ENCODE measurements at places on chromosomes 4 and X.

DNA sequence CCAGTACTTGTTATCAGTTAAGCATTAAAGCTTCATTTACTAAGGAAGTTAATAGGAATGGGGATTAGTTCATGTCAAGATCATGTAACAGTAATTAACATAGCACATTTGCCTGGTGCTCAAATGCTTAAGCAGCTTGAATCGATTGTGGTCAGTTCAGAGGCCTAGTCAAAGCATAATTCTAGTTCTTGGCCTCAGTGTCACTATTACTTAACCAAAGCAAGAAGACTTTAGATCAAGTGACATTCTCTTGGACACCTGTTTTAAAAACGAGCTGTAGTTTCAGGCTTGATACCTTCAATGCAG, 115.2 kb upstream of the BMPR1B start:
- no peak for DNase-seq

GRCh38 chrX:116031331-116031730, 139.2 kb upstream of the AGTR2 start:
- no peak for DNase-seq

DNA sequence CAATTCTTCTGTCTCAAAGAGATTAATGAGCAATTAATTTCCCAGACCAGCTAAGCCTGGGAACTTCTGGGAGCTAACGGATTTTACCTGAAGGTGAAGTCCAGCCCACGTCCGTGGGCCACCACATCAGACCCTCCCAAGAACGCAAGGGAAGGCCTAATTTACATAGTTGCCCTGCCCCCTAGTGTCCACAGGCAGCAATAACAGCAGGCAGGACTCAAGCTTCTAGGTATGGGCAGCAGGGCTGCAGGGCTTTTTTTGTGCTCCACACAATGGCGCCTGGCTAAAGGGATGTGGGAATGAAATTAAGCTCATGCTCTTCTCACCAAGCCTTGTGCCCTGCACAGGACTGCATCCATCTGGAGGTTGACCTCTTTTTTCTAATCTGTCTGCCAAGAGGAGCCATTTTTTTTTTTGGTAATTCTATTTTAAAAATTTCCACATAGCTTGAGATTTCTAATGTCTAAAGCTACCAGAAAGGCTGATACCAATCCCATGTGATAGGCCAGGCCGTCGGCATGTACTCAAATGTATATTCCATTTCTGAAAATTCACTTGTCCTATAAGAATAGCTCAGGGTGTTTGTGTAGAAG, 111.9 kb upstream of the TMEM164 start:
- peak; percentile 8 for DNase-seq

DNA sequence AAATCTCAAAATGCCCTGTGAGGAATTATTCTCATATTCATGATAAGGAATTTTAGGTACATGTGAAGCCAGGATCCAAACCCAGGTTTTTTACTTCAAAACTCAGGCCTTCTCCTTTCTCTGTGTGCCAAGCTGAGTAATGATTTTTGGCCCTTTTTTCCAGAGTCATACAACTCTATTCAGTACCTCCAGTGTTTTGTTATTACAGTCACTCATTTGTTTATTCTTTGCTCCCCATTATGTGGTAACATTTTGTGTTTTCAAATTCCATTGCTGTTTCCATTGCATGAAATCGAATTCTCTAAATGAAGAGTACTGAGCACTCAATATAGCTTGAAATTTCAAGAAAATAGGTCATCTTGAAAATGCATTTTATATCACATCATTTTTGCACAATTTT, 315.4 kb downstream of the NR3C2 start:
- DNase-seq = no peak

GRCh38 chrX:150081076-150081475, 142.8 kb upstream of the EOLA2 start:
- no peak for DNase-seq

GRCh38 chr4:128916832-128917231, 107.3 kb downstream of the JADE1 start:
- DNase-seq = peak; percentile 9

DNA sequence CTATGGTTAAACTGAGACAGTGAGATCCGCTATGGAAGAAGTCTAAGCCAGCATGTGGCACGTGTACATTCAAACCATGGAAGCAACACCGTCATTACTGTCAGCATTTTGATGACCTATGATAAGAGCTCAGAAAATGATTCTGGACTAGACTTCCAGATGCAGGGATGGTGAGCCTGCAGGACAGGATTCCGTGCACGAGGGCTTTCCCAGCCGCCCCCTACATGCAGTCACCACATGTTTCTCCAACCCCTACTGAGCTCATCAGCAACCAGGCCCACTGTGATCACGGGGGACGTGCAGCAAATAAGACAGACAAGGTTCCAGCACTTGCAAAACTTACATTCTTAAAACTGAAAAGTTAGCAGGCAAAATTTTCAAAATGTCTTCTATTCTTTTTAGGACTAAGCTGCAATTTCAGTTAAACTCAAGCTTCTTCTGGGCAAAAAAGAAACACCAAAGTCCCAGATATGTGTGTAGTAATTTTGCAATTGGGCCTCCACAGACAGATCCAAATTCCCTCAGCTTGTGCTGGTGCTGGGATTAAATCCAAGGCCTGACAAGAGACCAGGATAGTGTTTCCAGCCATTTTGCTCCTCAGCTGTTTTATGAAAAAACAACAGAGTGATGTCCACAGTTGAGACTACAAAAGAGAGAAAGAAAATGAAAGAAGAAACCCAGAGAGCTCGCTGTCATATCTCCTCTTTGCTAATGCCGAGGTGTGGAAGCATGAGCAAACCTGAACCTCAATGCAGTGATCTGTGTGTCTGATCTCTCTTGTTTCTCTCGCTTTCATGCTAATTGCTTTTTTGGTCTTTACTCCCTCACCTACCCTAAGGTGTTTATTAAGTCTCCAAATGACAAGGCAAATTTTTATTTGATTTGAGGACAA, 118.2 kb downstream of the AFAP1 start:
- DNase-seq = no peak

- DNase-seq = no peak
Measured at GRCh38 chr4:151599863-151600262, 160.9 kb downstream of the GATB start.

DNA sequence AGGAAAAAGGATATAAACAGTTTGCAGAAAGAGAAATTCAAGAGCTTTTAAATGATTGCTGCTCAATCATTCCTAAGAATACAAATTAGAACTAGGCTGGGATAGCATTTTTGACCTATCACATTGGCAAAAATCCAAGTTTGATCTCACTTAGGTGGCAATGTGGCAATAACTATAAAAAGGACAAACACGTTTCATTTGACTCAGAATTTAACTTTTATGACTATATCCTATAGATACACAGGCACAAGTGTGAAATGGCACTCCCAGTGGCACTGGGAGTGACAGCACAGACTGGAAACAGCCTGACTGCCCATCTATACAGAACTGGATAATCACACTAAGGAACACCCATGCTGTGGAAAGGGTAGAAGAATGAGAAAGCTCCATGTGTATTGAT, 11.1 kb downstream of the CENPU start:
- DNase-seq = no peak

GRCh38 chrX:134683351-134684005, 25.2 kb upstream of the PLAC1 start:
- DNase-seq = no peak

DNA sequence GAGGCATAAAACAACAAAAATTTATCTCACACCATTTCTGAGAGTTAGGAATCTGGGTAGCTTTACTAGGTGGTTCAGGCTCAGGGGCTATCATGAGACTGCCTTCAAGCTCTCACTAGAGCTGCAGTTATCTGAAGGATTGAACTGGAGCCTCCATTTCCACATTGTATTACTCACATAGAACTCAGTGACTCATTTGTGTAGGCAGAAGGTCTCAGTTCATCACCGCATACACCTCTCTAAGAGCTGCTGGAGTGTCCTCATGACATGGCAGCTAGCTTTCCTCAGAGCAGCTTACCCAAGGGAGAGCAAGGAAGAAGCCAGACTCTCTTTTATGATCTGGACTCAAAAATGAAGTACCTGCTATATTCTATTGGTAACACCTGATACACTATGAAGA, 389.2 kb downstream of the IQCM start:
- no peak for DNase-seq

- DNase-seq = no peak
Measured at GRCh38 chrX:63754136-63754859, 30.7 kb downstream of the ARHGEF9 start.

GRCh38 chrX:74133156-74133796, 170.7 kb upstream of the ZCCHC13 start:
- no peak for DNase-seq

GRCh38 chrX:130772776-130773143, 130.2 kb downstream of the ENOX2 start:
- no peak for DNase-seq

DNA sequence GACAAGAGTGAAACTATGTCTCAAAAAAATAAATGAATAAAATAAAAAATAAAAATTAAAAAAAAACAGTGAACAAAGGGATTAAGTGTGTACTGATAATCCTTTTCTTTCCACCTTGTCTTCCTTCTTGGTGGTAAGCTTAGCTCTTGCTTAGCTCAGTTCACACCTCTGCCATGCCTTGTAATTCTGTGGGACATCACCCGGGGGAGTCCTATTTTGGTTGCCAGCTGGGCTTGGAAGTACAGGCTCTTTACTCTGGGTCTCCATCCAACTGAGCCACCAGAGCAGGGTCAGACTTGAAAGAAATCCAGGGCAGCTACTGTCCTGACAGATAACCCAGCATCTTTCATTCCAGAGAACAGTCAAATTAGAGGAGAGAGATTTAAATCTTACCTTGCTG, 204.2 kb upstream of the TEX13A start:
- no peak for DNase-seq

GRCh38 chrX:150533863-150534262, 34.6 kb upstream of the MTM1 start:
- no peak for DNase-seq

DNA sequence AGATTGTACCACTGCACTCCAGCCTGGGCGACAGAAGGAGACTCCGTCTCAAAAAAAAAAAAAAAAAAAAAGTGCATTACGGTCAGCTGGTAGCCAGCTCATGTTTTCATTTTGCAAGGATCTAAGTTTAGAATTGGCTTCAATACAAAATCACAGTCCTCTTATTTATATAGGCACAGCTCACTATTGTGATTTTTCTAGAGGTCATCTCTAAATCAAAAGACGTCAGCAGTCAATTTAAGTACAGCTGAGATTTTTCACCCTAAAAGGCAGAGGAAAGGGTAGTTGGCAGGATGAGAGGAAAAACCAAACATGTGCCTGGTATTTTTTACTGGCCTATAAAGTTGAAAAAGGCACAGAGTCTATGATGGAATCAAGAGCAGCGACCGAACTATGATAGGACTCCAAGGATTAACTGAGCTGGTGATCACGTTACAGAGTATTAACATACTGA, 30.8 kb downstream of the ASB5 start:
- no peak for DNase-seq

GRCh38 chr4:151573945-151574344, 165.0 kb downstream of the FHIP1A start:
- no peak for DNase-seq

GRCh38 chr4:1576961-1577821, 106.9 kb downstream of the FAM53A start:
- no peak for DNase-seq

- no peak for DNase-seq
Measured at GRCh38 chr4:180564448-180564847, 1678.8 kb upstream of the TENM3 start.

DNA sequence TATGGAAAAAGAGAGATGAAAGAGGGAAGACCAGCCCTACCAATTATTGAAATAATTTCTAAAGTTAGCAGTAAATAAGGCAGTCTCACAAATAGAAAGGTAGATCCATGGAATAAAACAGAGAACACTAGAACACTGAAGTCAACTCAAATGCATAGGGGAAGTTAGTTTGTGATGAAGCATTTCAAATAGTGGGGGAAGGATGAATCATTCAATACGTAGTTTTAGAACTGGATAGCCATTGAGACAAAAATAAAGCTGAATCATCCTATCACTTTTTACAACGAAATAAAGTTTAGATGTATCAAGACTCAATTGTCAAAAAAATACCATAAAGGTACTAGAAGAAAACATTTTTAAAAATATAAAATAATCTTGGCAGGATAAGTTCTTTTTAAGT, 143.2 kb upstream of the DGKK start:
- no peak for DNase-seq

- no peak for DNase-seq
Measured at GRCh38 chrX:154490021-154490413, 412 bp downstream of the SLC10A3 start.

GRCh38 chr4:1467581-1468458, 61.6 kb upstream of the NKX1-1 start:
- DNase-seq = no peak

GRCh38 chrX:48864210-48864609, 28.8 kb upstream of the PCSK1N start:
- DNase-seq = no peak
